ENCODE measurements at places on chromosomes 13 and 19.

DNA sequence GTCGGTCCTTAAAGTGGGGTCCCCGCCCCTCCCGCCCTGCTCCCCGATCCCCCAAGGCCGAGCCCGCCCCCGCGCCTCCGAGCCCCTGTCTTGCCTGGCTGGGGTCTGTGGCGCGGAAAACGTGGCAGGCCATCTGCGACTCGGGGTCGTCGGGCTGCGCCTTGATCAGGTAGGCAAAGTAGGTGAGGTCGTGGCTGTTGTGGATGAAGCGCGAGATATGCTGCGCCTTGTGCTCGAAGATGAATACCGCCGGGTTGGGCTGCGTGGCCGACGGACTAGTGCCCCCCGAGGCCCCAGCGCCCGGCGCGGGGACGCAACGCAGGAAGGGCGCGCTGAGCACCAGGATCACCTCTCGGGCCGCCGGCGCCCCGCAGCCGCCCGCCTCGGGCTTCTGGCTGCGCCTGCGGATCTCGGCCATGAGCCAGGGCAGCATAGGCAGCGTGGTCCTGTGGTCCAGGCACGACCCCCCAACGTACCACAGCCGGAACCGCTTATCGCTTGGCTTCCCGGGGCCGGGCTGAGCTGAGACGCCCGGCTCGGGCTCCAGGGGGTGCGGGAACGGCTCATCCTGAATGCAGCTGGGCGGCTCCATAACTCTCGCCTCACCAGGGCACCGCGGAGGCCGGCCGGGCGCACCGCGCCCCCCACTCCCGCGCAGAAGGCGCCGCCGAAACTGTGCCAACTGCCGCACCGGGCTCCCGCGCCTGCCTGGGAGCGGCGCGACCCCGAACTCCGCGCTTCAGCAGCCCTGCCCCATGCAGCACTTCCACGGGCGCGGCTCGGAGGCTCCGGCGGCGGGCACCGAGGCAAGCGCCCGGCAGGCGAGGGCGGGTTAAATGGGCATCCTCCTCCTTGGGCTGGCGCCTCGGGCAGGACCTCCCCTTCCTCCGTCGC lies 546 bp downstream of the TBC1D4 start:
- DNase-seq = no peak

DNA sequence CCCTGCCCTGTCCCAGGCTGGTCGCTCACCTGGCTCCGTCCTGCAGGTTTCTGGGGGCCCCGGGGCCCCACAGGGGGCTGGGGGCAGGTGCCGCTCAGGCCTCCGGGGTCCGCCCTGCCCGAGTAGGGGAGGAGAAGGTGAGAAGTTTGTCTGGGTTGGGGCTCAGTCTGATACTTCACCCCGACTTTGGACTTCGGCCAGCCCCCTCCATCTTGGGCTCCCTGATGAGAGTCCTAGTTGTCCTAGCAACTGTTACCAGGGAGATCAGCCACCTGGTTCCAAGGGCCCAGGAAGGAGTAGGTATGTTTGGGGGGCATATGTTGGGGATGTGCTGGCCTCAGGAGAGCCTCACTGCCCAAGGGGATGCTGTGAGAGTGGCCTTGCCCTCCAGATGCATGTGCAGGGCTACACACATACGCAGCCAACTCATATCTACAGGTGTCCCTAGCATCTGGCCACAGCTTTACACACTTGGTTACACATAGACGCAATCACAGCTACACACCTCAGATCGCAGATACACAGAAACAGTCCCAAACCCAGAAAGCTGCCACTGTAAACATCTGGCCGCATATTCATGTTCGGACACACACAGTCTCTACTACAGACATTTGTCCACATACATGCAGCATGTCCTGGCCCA lies 3.4 kb downstream of the NUMBL start:
- no peak for DNase-seq

GRCh38 chr13:77016888-77017623 lies 9.9 kb downstream of the FBXL3 start:
- no peak for DNase-seq

DNA sequence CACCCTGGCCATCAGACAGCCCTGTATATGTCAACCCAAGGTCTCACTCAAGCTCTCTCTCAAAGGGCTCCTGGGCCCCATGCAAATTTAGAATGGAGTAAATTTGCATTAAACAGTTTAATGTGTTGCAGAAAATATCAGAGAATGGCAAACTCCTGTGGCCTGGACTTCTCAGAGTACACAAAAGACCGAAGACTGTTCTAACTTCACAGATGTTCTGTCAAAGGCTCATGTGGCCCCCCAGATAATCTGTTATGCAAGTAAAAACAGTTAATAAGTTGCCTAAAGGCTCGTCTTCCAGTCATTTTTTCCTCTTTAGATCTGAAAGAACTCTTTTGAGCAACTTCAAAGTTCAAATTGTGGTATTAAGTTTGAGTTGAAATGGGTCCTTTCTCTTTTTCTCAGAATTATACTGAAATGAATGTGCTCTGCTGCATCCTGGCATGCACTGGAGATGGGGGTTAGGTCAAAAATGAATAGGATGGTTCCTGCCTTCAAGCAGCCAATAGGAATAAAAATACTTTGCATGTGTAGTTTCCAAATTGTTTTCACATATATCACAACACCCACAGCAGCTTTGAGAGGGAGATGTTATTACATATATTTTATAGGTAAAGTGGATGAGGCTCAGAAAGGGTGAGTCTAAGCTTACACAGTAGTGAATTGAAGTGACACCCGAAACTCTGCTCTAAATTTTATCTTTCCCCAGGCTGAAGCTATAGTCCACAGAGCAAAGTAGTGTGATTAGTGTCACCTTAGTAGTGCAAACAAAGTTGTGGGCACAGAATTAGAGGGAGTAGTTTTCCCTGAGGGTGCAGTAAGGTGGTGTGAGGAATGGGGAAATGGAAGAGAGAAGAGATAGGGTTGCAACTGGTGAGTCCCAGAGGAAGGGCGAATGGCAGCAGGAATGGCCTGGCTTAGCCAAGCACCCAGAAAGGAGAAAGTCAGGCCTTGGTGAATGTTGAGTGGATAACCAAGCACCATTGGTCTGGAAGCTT lies 205.0 kb upstream of the RFC3 start:
- no peak for DNase-seq

- no peak for DNase-seq
Measured at GRCh38 chr13:42968906-42969305, 23.1 kb downstream of the EPSTI1 start.

DNA sequence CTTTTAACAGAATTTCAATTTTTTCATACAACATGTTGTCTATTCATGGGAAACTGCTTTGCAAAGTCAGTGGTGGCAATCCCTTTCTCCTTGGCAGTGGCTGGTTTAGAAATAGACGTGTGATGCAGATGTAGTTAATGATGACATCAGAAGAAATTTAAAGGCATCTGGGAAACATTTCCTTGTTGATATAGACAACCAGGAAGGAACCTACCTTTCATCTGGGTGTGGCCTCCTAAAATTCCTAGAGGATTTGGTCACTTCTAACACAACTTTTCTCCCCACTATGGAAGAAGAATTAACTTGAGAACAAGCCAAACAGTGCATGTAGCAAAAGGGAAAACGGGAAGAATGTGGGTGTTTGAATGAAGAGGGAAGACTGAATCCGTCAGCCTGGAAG lies 102.8 kb downstream of the EFNB2 start:
- DNase-seq = no peak

DNA sequence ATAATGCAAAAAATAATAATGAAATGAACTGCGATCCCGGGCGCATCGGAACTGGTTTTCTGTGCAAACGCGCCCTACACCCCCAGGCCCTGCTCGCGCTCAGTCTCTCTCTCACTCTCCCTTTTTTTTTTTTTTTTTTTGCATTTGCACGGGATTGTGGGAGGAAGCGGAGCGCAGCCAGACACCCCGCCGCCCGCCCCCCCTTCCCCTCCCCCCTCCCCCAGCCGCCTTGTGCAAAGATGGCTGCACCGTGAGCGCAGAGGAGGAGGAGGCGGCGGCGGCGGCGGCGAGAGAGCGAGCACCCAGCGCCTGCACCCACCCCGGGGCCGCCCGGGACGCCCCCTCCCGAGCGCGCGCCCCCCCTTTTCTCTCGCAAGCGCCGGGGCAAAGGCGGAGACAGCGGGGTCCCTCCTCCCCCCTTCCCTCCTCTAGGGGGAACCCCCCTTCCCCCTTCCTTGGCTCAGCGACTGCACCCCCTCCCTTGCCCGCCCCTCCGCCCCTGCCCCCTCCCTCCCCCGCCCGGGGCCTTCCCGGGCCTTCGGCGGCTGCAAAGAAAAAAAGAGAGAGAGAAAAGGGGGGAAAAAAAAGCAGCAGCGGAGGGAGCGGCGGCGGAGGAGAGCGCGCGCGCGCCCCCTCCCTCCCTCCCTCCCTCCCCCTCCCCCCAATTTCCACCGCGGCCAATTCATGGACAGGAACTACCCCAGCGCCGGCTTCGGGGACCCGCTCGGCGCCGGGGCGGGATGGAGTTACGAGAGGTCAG lies at the start of gene PRR12:
PRR12 (plus strand) TSS at position 212 of the 760 bp plus-strand sequence; CDS start at position 685, 473 bp downstream.
- no peak for DNase-seq

- no peak for DNase-seq
Measured at GRCh38 chr13:27966641-27967202, 2.4 kb downstream of the CDX2 start.

DNA sequence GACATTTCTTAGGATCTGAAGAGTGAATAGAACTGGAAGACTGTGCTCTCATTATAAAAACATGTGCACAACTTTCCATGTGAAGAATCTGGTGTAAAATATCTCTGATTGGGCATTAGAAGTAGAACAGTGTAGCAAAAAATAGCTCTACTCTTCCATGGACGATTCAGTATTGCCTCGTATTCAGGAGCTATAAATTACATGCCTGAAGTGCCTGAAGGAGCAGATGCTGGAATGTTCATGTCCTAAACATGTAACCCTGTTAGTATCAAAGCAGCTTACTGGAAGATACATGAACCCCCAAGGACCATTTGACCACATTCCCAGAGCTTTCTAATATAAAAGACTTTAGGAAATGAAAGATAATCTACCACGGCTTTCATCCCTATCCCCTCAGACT lies 528.9 kb downstream of the DACH1 start:
- no peak for DNase-seq

DNA sequence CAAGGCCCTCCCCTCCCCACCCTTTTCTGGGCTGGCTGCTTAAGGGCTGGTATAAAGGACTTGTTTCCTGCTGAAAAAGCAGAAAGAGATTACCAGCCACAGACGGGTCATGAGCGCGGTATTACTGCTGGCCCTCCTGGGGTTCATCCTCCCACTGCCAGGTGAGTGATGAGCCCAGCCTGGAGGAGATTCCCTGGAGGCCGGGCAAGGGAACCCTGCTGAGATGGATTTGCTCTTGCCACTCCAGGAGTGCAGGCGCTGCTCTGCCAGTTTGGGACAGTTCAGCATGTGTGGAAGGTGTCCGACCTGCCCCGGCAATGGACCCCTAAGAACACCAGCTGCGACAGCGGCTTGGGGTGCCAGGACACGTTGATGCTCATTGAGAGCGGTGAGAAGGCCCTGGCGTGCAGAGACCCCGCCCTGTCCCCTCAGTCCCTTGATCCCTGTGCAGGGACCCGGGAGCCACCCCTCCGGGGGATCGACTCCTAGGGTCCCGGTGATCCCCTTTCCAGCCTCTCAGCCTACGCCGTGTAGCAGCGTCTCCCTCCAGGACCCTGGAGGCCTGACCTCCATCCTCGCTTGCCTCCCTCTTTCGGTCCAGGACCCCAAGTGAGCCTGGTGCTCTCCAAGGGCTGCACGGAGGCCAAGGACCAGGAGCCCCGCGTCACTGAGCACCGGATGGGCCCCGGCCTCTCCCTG lies at the start of gene CD177:
CD177 (plus strand) TSS at position 81 of the 699 bp plus-strand sequence; CDS start at position 110, 29 bp downstream.
- no peak for DNase-seq

- DNase-seq = no peak
Measured at GRCh38 chr19:53906211-53907192, 2.6 kb upstream of the CACNG7 start.

DNA sequence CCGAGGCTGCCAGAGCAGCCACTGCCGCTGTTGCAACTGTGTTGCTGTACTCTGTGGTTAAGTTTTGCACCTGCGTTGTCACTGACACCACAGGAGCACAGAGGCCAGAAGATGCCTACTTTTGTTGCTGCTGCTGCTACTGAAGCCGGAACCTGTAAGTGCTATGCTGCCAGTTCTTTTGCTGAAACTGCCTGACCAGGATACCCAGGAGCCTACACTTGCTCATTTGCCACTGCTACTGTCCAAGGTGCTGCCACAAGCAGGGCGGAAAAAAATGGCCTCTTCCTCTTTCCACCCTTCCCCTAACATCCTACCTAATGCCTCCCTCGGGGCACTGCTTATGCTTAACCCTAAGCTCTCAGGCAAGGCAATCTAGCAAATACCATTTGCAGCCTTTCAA lies 29.0 kb upstream of the NBEA start:
- no peak for DNase-seq

DNA sequence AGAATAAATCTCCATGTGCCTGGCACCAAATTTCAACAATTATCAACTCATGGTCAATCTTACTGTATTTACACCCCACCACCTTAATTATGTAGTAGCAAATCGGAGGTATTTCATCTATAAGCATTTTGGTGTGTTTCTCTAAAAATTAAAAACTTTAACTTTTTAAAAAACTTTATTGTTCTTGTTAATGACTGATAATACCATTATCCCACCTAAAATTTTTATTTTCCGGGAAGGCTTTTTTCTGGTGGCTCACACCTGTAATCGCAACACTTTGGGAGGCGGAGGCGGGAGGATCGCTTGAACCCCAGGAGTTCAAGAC lies 453 bp upstream of the PDCD2L start:
- DNase-seq = no peak

DNA sequence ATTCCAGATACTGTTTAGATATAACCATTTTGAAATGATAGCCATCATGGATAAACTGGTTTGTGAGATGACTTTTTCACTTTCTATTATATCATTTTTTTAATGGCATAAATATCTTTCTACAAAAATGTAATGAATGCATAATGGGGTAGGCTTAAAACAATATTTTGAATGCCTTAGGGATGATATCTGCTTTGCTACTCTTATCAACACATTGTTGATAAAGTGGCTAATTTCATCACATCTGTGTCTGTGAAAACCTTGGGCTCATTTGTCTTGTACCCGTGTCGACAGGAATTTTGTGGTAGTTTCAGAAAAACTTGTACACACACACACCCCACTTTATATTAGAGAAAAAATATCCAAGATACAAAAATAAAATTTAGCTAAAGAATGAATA lies 44.1 kb downstream of the SLITRK6 start:
- no peak for DNase-seq

DNA sequence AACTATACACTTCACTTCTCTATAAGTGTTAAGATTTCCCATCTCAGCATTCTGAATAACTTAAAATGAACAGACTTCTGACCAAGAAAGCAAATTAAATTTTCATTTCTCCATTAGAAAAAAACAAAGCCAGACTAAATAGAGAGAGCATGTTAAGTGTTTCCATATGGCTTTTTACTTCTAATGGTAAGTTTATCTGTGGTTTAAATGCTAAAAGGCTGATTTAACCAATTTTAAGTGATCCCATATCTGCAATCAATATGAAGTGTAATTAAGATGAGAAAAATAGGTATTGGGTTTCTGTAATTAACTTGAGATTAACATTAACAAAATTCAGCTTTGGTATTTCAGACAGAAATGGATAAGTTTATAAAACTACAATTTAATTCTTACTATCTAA lies 107.8 kb downstream of the ELF1 start:
- DNase-seq = no peak

GRCh38 chr19:751501-752341 lies 809 bp downstream of the MISP start:
- no peak for DNase-seq

GRCh38 chr13:43243711-43244110 lies 220.3 kb downstream of the DNAJC15 start:
- no peak for DNase-seq

- DNase-seq = no peak
Measured at GRCh38 chr19:46626446-46626845, 1.6 kb upstream of the PTGIR start.

- DNase-seq = no peak
Measured at GRCh38 chr13:25371875-25372283, at the start of gene ATP8A2. Gene ATP8A2 (plus strand): TSS chr13:25371974. CDS start chr13:25372213, 239 bp downstream.

GRCh38 chr19:17074634-17075034 lies 618 bp downstream of the HAUS8 start:
- no peak for DNase-seq

Data from iPS DF 6.9 (cell line).